ENCODE measurements at places on chromosomes 11 and 22.

DNA sequence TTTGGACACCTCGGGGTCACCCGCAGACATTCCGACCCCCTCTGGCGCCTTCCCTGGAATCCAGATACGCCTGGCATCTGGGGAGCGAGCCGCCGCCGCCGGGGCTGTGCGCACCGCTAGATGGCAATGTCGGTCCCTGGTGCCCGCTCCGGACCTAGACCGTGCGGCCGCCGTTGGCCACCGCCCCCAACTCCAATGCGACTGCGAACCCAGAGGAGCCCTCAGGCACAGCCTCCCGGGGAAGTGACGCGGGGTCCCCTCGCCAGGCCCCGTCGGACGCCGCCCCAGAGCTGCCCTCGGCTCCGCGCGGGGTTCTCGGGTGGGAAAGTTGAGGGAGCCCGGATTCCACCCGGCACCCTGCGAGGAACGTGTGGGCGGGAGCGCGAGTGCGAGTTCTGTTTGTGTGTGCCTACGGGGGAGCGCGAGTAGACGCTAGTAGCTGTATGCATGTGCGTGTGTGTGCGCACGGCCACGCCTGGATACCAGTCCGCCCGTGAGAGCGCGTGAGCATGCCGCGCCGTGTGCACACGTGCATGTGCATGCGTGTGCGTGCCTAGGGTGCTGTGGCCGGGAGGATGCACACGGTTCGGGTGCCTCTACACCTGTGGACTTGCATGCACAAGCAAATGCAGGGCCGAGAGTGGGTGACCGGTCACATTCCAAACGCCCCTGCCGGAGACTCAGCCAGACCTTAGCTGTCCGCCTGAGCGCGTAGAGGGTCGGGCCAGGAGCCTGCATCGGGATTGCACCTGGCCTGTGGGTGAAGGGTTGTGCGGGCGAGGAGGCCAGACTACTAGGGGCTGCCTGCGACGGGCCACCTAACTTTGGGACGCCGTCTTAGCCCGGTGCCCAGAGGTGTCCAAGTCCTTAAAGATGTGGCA lies 1.9 kb downstream of the CHRM4 start:
- H3K36me3 ChIP-seq: no peaks in the 10 kb centered on the region
- DNase-seq: peak; percentile 50
- H3K27me3 ChIP-seq: peaks cover 63% of the 10 kb centered on the region
- no peak overlapping the region for H3K27ac ChIP-seq
- peak overlapping the region; percentile 13 for H3K4me3 ChIP-seq

GRCh38 chr11:45857961-45858474 lies 10.7 kb downstream of the CRY2 start:
- no peaks in the 10 kb centered on the region for H3K27me3 ChIP-seq
- no peak overlapping the region for H3K4me3 ChIP-seq
- H3K27ac ChIP-seq: no peak overlapping the region
- H3K4me1 ChIP-seq: no peaks in the 10 kb centered on the region

DNA sequence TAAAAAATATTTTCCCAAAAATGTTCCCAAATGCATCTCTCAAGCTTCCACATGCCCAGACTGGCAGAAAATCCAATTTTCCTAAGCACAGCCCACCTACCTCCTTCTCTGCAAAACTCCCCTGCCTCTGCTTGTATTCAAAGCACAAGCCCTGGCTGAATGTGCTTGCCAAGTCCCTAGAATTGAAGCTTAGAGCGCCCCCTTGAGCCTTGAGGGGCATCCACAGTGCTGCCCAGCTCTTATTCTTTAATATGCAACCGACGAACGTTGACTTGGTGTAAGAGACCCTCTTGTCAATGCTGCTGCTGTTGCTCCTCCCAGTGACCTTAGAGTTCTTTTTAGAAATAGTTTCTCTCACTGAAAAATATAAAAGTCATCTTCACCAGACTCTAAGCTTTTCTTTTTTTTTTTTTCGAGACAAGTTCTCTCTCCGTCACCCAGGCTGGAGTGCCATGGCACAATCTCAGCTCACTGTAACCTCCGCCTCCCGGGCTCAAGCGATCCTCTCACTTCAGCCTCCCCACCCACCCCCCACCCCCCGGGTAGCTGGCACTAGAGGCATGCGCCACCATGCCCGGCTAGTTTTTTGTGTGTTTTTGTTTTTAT lies 63.5 kb upstream of the CAPRIN1 start:
- H3K4me3 ChIP-seq: no peak overlapping the region
- DNase-seq: peak; percentile 54
- H3K27me3 ChIP-seq: peaks cover 3% of the 10 kb centered on the region
- no peaks in the 10 kb centered on the region for H3K36me3 ChIP-seq

DNA sequence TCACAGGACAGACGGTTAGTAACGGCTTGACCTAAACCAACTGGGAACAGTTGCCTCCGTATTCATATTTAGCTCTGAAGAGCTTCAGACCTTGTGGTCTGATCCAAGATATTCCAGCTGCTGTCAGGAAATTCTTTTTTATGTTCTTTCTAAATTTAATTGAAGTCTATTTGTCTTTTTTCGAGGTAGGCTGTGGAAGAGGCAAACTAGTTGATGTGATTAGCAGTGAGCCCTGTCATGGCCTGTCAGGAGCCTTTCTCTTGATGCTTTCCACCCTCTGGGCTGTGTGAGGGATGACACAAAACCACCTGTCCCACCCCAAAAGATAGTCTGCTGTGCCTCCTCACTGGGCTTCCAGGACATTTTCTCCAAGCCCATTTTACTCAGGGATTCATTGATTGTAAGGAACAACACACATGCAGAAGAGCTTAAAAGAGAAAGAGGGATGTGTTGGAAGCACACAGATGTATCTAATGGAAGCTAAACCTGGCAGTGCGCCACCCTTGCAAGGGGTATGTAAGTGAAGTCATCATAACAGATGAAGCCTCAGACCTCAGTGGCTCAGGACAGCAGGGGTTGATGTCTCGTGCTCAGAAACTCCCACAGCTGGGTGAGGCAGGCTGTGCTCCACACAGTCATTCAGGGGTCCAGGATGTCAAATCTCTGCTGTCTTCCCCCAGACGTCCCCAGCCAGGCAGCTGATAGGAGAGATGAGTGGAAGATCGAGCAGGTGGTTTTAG lies 170.0 kb downstream of the NCAM1 start:
- no peaks in the 10 kb centered on the region for H3K4me1 ChIP-seq
- peaks cover 2% of the 10 kb centered on the region for H3K27me3 ChIP-seq
- no peak overlapping the region for H3K27ac ChIP-seq
- no peaks in the 10 kb centered on the region for H3K36me3 ChIP-seq
- DNase-seq: no peak

DNA sequence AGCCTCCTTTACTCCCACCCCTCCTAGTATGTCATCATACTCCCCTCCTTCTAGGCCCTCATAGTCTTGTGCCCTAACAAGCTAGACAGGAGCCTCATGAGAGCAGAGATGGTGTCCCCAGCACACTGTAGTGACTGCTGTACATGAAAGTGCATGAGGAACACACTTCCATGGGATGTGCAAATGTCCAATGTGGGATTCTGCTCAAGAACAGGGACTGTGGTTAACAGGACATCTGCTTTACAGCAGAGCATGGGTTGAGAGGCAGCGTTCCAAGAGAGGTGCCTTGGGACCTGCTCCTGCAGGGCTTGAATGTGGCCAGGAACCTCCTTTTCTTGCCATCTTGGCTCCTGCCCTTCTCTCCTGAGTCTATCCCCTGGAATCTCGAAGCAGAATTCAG lies 45.3 kb downstream of the HIRA start:
- no peaks in the 10 kb centered on the region for H3K4me1 ChIP-seq
- no peak for DNase-seq
- H3K4me3 ChIP-seq: no peak overlapping the region
- H3K36me3 ChIP-seq: peaks cover 75% of the 10 kb centered on the region

GRCh38 chr11:11810764-11811726 lies 30.7 kb upstream of the USP47 start:
- peaks cover 1% of the 10 kb centered on the region for H3K4me1 ChIP-seq
- no peak for DNase-seq
- H3K27me3 ChIP-seq: peaks cover 22% of the 10 kb centered on the region
- H3K4me3 ChIP-seq: no peak overlapping the region
- H3K27ac ChIP-seq: no peak overlapping the region

- no peak overlapping the region for H3K4me3 ChIP-seq
- no peak for DNase-seq
- H3K27ac ChIP-seq: no peak overlapping the region
- H3K4me1 ChIP-seq: peaks cover 17% of the 10 kb centered on the region
- H3K27me3 ChIP-seq: no peaks in the 10 kb centered on the region
These were observed 60.4 kb downstream of the LARGE2 start for GRCh38 chr11:45982656-45983470.

DNA sequence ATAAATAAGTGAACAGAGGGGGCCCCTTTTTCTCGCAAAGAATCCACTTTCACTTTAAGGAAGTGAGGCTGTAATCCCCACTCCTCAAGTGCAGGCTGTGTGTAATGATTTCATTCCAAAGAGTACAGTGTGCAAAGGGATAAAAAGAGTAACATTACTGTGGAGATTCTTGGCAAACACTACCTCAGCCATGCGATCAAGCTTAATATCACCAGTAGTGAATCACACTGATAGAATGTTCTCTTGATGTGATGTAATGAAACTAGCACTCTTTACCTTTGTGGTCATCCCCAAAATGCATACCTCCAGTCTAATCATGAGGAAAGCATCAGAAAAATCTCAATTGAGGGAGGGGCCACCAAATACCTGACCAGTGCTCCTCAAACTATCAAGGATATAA lies 246.1 kb upstream of the CHORDC1 start:
- H3K27ac ChIP-seq: no peak overlapping the region
- no peak for DNase-seq
- no peaks in the 10 kb centered on the region for H3K4me1 ChIP-seq

DNA sequence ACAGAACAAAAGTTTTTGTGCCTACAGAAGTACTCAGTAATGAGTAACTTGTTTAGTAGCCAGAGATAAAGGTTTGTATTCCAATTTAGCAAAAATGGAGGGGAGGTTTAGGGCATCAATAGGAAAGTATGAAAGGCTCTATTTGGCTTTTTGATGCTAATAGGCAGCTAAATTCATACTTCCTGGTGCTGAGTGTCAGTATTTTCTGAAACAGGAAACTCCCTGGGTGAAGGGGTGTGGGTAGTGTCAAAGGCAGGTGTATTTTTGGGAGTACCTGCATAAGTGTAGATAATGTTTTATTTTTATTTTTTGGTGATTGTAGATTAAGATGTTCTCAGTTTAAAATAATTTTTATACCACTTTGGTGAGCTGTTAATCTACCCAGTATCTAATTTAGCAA lies 29.3 kb upstream of the MMP7 start:
- H3K27ac ChIP-seq: no peak overlapping the region
- peaks cover 45% of the 10 kb centered on the region for H3K4me1 ChIP-seq
- H3K27me3 ChIP-seq: peaks cover 3% of the 10 kb centered on the region
- no peak for DNase-seq
- peaks cover 4% of the 10 kb centered on the region for H3K36me3 ChIP-seq
- H3K4me3 ChIP-seq: no peak overlapping the region

DNA sequence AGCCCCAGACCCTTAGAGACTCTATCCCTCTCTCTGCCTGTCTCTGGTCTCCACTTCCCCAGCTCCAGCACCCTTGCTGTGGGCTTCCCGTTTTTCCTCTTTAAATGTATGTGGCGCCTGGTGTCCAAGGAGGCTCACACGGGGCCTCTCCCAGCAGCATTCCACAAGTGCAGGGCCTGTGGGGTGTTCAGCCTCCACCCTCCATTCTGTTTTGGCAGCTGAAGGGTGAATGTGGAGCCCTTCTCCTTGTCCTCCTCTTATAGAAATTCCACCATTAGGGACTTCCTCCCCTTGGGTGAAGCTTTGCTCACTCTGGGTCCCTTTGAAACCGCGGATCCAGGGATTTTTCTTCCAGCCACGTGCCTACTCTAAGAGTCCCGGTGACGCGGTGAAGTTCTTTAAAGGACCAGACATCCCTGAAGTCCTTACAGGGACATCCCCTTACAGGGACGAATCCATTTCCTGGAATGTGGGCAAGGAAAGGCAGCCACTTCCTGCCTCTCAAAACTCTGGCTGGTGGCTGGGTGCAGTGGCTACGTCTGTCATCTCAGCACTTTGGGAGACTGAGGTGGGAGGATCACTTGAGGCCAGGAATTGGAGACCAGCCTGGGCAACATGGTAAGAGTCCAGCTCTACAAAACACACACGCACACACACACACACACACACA lies 1.6 kb upstream of the TSPAN18 start:
- H3K36me3 ChIP-seq: no peaks in the 10 kb centered on the region
- H3K27ac ChIP-seq: no peak overlapping the region
- DNase-seq: no peak
- peaks cover 48% of the 10 kb centered on the region for H3K27me3 ChIP-seq
- H3K4me3 ChIP-seq: peak overlapping the region; percentile 70

GRCh38 chr11:17073370-17074027 lies 4.0 kb downstream of the RPS13 start:
- no peak for DNase-seq
- H3K27ac ChIP-seq: no peak overlapping the region
- H3K4me3 ChIP-seq: no peak overlapping the region
- no peaks in the 10 kb centered on the region for H3K27me3 ChIP-seq
- peaks cover 59% of the 10 kb centered on the region for H3K36me3 ChIP-seq

GRCh38 chr22:24185001-24185500 lies 3.8 kb downstream of the SUSD2 start:
- no peak overlapping the region for H3K4me3 ChIP-seq
- no peak for DNase-seq
- H3K27ac ChIP-seq: no peak overlapping the region
- peaks cover 5% of the 10 kb centered on the region for H3K4me1 ChIP-seq

DNA sequence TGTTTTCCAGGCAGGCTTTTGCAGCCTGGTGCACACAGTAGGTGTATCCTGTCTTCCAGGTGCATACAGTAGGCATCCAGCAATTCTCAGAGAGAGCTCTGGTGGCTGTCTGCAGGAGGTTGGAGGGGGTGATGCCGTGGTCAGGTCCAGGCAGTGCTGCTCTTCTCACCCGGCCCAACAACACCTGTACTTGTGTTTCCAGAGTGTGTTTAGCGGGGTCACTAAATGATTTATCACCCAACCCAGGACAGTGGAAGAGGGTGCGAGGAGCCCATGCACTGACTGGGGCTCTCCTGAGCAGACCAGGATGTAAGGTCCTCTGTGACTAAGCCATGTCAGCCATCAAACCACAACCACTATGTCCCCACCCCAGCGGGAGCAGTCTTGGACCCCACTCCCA lies 18.6 kb upstream of the FGF3 start:
- H3K4me1 ChIP-seq: no peaks in the 10 kb centered on the region
- H3K4me3 ChIP-seq: no peak overlapping the region
- no peak overlapping the region for H3K27ac ChIP-seq
- no peaks in the 10 kb centered on the region for H3K36me3 ChIP-seq
- DNase-seq: no peak
- peaks cover 22% of the 10 kb centered on the region for H3K27me3 ChIP-seq

DNA sequence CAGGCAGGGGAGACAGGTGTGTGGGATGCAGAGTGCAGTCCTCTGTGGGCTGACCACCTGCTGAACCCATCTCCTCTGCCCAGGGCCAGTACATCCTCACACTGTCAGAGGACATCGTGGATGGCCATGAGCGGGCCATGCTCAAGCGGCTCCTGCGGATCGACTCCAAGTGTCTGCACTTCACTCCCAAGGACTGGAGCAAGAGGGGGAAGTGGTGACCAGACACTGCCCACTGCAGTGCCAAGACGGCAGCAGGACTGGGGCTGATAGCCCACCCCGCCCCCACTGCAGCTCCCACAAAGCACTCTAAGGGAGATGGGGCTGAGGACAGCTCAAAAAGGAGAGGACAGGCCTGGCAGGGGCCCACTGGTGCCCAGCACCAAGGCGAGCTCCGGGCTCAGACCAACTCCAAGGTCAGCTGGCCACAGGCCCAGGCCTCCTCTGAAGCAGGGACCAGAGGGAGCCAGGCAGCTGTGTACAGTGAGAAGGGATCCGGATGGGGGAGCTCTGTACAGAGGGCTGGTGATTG lies 1.6 kb downstream of the RNASEH2C start:
- no peak for DNase-seq
- peaks cover 3% of the 10 kb centered on the region for H3K27me3 ChIP-seq
- H3K4me3 ChIP-seq: peak overlapping the region; percentile 96
- no peak overlapping the region for H3K27ac ChIP-seq
- H3K36me3 ChIP-seq: peaks cover 58% of the 10 kb centered on the region
- H3K4me1 ChIP-seq: peaks cover 18% of the 10 kb centered on the region

All from activated T-helper 2 cell treated with anti-CD3 and anti-CD28 coated beads, Interferon-gamma antibody, Interleukin-2, Interleukin-4, amounts not matched to agents 10 μg/mL and 5 μg/mL and 100 μg/mL, durations not matched to agents 14 hours and 24 hours and 36 hours (primary cell).